ENCODE measurements at places on chromosomes 13 and 19.

- DNase-seq = no peak
These were observed 459.4 kb downstream of the FOXO1 start for GRCh38 chr13:40207001-40207478.

GRCh38 chr19:6413721-6414643, 10.6 kb downstream of the KHSRP start:
- no peak for DNase-seq

DNA sequence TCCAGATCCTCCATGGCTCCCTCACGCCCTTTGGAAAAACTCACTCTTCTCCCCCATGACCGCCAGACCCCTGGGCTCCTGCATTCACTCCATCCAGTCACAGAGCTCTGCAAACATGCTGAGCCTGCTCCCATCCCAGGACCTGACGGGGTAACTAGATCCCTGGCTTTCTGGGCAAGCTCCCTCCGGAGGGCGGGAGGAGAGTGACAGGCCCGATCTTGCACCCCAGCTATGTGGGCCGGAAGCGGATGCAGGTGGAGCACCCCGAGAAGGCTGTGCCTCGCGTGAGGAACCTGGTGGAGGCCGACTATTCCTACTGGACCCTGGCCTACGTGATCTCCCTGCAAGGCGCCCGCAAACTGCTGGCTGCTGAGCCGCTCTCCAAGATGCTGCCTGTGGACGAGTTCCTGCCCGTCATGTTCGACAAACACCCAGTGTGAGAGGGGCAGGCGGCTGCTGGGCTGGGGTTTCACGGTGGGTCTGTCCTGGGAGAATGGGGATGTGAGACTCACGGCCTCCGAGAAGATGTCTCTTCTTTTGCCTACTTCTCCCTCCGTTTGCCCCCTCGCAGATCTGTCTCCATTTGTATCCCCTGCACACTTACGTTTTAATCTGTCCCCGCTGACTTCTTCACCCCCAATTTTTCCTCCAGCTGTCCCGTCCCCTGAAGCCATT, 25.2 kb downstream of the COLGALT1 start:
- no peak for DNase-seq

- no peak for DNase-seq
These were observed 2747.8 kb downstream of the PCDH9 start for GRCh38 chr13:64482373-64482772.

DNA sequence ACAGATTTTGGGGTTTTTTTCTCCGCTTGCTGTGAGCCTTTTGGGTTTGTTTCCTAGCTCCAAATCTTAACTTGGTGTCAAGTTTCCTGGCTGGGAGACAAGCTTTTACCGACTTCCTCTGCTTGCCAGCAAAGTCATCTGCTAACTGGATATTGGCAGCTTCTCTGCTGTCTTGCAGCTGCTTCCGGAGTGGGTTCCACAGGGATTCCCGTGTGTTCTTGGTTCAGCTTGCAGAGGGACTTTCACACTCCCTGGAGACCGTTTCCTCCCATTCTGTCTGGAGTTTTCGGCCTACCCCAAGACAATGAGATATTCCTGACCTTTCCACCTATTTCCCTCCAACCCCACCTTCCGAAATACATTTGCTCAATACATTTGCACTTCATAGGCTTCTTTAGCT, 2.2 kb upstream of the COLGALT1 start:
- no peak for DNase-seq

GRCh38 chr19:13100031-13100588, 2.5 kb downstream of the LYL1 start:
- peak; percentile 78 for DNase-seq

DNA sequence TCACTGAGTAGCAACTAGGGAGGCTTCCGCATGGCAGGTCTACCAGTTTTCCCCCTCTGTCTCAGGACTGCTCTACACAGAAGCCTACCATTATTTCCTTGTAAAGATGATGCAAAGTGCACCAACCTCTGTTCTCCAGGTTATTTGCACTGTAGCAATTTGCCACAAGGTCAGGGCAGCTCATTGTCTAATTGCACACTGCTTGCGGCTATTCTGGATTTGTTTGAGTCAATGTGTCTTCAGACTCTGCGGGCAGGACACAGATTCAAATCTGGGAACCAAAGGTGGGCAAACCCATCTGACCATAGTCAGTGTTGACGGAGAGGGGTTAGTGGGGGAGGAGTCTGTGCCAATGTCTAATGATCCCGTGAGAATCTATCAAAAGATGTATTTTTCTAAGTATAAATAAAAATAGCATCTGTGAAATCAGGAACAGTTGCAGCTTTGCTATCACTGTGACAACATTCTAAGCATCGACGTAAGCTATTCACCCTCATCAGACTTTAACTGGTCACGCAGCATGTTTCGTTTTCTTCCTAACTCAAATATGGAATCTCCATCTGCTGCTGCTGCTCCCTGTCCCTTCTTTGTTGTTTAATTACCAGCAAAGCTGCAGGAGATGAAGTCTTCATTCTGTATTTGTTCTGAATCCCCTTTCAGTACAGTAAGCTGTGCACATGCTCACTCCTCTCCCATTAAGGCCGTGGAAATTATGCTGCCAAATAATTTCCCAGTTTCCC, 26.4 kb downstream of the CYSLTR2 start:
- no peak for DNase-seq

Data from KG1 (cell line).